ENCODE measurements at places on chromosomes 16 and 17.

DNA sequence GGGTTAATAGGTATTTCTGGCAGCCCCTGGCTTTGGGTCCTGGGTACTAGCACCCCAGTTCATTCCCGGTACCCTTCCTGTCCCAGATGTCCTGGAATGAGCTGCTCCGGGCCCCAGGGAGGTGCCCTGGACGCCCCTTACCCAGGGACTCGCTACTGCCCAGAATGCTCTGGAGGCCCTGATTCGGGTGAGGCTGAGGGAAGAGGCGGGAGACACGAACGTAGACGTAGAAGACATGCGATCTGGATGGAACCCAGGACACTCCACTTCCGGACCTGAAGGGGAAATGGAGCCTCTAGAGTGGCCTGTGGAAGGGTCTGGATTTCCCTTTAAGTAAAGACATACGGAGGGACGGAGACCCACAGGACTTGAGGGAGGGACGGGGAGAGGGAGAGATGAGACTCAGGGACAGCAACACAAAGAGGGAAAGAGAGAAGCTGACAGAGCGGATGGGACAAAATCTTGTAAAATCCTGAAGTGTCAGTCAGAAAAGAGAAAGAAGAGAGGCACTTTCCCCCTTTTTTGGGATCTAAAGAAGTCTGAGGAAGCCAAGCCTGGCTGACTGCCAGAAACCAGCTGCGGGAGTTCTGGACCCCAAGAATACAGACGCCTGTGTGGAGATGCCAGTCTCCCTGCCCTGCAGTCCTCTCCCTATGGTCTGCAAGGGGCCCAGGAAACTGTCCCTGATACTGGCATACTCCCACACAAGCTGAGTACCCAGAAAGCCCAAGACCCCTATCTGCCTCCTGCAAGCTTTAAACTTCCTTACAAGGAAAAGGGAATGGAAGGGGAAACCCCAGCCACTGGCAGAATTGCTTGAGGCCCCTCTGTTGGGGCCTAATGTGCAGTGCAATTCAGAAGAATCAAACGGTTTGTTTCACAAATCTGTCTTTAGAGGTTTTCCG, 1.0 kb upstream of the HOXB13 start:
- no peak for DNase-seq

- peak; percentile 46 for DNase-seq
These were observed 157.1 kb downstream of the RGS9 start for GRCh38 chr17:65294181-65294719.

GRCh38 chr17:54864636-54865356, 35.9 kb upstream of the TOM1L1 start:
- DNase-seq: no peak

DNA sequence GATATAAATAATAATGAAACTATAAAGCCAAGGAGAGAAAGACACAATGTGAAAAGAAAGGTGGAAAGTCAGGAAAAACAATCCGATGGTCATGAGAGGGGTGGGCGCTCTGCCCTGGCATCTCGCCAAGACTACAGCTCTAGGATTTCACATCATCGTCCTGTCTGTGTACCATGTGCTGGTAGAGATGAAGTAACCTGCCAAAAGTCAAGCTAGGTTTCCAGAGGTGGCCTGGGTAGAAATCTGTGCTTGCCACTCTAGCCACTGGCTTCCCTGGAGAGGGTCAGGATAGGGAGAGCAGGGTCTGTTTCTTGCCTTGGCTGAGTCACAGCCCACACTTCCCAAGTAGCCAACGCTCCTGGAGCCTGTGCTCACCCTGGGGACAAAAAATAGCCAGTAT, 31.0 kb upstream of the TRAP1 start:
- no peak for DNase-seq

DNA sequence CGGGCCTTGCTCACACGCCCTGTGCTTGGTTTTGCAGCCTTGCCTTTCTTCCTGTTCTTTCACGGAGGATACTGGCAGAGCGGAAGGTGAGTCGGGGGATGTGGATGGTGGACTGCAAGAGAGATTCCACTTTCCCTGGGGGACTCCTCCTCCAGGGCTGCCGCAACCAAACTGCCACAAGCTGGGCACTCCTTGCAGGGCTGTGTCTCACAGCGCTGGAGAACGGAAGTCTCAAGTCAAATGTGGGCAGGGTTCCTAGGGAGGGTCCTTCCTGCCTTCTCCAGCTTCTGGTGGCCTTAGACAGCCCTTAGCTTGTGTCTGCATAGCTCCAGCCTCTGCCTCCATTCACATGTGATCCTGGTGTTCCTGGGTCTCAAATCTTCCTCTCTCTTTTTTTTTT, 11.4 kb upstream of the BIRC5 start:
- DNase-seq: no peak

DNA sequence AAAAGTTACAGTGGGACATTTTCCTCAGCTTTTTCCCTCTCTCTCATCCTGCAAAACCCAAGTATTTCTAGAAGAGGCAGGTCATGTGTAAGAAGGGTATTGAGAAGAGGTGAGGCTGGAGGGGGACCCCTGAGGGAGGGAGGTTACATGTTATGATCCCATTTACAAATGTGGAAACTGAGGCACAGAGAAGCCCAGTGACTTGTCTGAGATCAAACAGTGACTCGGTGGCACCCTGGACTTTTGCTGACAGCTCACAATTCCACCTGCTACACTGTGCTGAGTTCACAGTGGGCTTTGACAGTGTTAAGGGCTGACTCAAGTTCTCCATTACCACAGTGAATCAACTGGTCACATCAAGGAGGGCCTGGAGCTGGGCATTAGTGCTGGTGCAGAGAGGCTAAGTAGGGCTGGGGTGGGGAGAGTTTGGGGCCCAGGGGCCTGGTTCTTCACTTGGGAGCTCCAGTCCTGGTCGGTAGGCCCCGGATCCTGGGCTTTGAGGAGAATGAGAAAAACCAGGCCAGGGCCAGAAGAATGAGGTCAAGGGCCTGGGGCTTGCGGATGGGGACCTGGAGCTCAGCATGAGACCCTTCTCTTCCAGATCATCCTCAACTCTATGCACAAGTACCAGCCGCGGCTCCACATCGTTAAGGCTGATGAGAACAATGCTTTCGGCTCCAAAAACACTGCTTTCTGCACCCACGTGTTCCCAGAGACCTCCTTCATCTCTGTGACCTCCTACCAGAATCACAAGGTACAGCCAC, 26.0 kb downstream of the TBX4 start:
- DNase-seq: no peak

- DNase-seq: no peak
These were observed 211.7 kb downstream of the FTO start for GRCh38 chr16:53915452-53916160.

GRCh38 chr16:83939266-83939855, 13.7 kb upstream of the OSGIN1 start:
- DNase-seq: no peak

DNA sequence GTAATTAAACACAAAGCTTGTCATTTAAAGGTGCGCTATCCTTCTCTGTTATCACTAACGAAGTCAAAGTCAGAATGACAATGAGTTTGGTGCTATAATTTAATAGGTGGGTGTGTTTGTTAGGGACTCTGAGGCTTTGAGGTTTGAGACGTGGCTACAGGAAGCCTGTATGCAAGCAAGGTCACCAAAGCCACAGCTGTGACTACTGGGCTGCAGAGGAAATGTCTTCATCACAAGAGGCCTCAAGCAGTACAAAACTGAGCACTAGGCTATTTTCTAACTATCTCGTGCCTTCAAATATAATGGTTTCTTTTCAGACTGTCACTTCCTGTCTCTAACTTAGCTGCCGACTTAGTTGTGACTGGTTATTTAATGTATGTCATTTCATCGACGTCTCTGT, 141.2 kb downstream of the AATF start:
- DNase-seq: no peak

- no peak for DNase-seq
These were observed 34.2 kb downstream of the RMI2 start for GRCh38 chr16:11379420-11379819.

DNA sequence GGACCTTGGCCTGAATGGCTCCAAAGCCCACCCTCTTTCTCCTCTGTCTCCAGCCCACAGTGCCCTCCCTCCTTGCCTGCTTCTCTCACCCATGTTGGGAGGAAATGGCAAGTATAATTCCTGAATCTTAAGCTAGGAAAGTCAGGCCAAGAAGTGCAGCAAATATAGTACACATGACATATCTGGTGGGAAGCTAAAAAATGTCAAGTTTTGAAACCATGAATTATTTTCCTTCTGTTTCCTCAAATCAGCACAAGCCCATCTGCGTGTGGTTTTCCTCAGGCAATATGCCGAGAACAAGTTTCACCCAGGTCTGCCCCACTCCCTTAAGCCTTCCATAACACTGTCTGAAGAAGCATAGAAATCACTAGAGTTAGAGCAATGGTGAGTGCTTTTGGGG, 502.8 kb upstream of the CDH11 start:
- DNase-seq: no peak

DNA sequence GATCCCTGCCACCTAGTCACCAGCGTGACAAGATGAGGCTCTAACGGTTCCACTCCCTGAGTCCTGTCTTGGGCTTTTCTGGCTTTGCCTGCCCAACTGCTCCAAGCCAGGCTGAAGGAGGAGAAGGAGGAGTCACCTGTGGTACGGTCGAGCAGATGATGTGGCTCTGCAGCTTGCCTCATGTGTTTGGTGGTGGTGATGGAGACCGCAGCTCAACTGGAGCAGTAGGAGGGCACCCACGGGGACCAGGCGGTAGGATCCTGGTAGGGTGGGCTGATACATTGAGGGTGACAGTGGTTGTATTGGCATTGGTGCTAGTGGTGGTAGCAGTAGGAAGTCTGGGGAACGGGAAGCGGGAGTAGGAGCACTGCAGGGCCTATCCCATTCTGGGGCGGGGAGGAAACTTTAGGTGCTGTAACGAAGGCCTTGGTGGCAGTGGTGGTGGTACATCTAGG, 202.8 kb upstream of the WSB1 start:
- no peak for DNase-seq

GRCh38 chr17:7056386-7056785, 12.5 kb upstream of the SLC16A11 start:
- DNase-seq: no peak

- DNase-seq: no peak
These were observed 412 bp downstream of the FKBP10 start for GRCh38 chr17:41813152-41813680.

GRCh38 chr16:80200079-80200478, 340.7 kb upstream of the DYNLRB2 start:
- DNase-seq: no peak

DNA sequence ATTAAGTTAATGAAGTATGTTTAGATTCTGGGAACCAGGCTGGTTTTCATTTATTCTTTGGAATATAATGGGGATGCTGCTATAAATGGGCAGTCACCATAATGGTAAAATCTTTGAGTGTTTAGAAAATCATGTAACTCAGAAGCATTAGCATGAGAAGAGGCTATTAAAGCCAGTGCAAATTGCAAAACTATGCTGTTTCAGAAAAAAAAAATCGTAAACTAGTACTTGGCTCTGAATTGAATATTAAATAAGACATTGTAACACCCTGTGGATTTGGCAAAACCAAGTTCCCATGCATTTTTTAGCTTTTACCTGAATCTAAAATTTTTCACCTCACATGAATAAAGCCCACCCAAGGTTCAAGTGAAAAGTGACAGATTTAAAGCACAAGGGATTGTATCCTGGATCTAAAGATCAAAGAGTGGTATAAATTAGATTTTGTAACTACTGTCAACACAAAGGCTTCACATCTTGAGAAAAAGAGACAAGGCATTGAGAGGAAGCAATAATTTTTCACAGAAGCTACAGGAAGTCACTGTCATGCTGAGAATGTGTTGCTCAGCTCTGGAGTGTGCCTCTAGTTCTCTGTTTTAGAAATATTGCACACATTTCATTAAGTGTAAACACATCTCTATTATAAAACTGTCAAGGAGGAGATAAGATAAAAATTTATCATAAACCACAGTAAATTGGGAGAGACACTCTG, 142.2 kb downstream of the ABCA8 start:
- DNase-seq: no peak

DNA sequence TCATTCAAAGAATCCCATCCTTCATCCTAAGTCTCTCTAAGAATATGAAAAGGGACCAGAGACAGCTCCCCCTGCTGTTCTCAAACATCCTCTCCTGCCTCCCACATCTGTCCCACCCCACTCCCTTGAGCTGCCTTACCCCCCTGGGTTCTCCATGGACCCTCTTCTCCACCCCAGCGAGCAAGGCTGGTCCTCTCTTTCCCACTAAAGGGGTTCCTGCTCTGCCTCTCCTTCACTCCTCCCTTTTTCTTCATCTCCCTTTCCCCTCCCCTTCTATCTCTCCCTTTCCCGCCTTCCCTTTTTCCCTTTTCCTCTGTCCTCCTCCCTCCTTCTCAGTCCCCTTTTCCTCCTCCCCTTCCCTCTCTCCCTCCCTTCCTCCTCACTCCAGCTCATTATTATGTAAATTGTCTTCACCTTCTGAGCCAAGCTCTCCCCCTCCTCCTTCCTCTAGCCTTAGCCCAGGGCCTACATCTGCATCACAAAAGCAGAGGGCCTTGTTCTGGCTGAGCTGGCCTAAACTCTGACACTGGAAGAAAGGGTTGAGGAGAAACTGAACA, 90.0 kb downstream of the GNAO1 start:
- no peak for DNase-seq

GRCh38 chr17:76496464-76496863, 4.8 kb downstream of the RHBDF2 start:
- no peak for DNase-seq

DNA sequence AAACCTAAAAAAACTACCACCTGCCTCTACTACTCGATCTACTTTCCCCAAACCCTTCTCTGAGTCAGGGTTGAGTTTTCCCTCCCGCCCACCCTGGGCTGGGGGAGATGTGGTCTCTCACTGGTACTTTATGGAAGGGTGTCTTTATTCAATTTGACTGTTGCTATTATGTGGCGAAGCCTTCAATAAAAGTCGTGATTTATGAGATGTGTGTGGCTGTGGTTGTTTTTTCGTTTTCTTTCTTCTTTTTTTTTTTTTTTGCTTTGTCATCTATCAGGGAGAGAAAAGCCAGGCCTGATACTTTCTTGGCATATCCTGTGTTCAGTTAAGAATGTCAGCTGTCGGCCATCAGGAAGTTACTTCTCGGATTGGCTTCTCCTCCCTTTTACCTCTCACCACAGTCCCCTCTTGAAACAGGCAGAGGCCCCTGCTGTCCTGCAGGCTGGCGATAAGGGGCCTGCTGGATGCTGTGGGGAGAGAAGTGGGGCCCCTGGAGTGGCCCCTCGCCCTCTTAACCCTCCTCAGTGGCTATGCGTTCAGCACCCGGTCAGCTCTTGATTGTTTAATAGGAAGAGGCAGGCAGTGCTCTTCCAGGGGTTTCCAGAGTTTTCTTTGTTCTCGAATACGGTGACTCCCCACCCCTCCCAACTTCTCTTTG, 123.0 kb downstream of the MSI2 start:
- peak; percentile 8 for DNase-seq

DNA sequence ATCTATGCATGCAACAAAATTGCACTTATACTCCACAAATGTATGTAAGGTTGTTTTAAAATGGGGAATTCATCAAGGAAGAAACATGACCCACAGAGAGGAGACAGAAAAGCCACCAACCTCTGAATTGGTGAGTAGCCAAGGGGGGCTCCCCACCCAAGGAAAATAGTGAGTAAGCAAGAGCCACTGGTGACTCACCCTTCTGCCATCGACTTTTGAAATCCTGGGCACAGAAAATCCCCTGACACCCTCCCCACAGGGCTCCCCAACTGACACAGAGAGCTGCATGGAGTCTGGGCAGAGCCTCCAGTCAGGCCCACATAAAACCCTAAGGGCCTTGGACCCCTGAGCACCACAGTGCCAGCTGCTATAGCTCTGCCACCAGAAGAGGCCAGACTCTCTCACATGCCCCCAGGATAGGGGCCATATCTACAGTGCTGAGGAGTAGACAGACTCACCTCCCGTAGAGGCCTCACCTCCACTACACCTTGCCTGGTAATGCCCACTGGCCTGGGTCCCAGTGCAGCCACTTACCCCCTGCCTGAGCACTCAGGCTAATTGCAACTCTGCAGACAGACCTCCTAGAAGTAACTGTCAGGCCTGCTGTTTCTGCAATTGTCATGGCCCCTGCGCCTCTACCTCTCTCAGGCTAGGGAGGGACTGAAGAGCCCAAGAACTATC, 244.7 kb upstream of the WSB1 start:
- DNase-seq: no peak
